ENCODE measurements at places on chromosomes 3 and 15.

DNA sequence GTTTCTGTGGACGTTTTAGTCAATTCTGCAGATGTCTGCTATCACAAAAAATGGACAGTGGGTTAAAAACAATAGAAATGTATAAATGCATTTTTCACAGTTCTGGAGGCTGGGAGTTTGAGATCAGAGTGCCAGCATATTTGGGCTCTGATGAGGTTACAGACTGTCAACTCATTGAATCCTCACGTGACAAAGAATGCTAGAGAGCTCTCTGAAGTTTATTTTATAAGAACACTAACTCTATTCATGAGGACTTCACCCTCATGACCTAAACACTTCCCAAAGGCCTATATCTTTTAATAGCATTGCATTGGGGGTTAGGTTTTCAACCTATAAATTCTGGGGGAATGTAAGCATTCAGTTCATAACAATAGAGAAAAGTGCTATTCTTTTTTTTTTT lies 182.6 kb upstream of the SLITRK3 start:
- DNase-seq = no peak

DNA sequence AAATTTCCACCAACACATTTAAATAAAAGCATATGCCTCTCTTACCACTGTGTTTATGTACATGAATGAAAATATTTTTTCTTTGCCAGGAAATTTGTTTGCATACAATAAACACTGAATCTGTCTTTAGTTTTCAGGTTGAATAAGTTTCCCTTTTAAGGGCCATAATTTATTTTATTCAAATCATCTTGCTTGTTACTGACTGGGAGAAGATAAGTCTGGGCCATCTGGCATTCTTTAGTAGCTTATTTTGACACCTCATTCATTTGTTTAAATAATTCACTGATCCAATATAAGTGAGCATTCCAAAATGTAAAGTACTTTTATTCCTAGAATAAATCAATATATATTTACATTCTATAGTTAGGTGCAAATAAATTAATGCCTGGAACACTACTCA lies 1001.3 kb downstream of the PLOD2 start:
- DNase-seq = peak; percentile 84

DNA sequence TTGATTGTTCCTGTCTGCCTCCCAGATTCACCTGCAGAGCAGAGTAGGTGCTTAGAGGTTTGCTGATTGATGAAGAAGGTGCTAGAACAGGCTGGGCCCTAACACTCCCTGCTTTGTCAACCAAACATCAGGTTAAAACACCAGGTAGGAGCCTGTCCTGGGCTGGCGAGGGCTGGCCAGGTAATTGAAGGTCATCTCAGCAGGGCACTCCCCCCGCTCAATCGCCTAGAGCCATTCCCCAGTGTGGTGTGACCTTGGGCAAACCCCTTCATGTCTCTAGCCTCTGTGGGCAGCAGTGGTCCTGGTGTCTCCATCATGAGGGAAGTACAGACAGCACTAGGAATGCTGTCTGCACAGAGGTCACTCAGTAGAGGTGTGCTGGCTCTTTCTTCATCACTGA lies 88.3 kb downstream of the KLF15 start:
- no peak for DNase-seq

- DNase-seq = no peak
These were observed 93.0 kb downstream of the RARB start for GRCh38 chr3:25520926-25521559.

DNA sequence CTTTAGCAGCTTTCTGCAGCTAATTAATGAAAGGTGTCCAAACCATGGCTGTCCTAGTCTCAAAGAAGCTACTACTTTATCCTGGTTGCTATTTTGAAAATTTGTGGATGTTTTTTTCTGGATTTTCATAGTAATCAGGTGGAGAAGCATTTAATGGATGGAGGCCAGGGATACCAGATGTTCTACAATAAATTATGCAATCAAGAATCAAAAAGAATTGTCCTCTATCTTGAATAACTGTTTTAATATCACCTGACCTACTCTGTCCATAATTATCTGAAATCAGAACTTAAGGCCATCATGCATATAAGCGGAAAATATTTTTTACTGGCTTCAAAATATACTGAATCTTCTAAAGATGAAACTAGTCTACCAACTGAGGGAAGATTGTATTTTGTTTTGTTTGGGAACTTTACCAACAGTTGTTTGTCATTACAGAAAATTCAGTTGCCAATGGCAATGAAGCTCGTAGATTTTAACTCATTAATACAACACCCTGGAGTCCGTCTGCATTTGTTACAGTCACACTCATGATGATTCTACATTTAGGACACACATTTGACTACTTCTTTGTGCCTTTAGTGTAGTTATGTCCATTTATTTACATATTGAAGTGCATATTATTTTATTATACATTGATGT lies 762.3 kb upstream of the GRM7 start:
- no peak for DNase-seq

- peak; percentile 55 for DNase-seq
These were observed 969.6 kb upstream of the ALCAM start for GRCh38 chr3:104396974-104397669.

DNA sequence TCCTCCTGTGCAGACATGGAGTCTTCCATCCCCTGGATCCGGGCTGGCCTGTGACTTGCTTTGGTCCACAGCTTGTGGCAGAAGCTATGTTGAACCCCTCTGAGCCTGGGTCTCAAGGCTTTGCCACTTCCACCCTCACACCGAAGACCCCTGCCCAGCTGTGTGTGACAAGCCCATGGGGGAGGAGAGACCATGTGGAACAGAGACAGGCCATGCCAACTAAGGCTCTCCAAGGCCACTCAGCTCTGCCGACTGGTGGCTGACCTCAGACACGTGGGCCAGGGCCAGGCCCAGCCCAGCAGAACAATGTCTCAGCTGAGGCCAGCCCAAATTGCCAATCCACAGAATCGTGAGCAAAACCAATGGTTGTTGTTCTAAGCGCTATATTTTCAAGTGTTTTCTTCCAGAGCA lies 16.4 kb upstream of the CFAP100 start:
- DNase-seq = no peak

- no peak for DNase-seq
These were observed 56.3 kb upstream of the PCSK6 start for GRCh38 chr15:101545548-101546505.

DNA sequence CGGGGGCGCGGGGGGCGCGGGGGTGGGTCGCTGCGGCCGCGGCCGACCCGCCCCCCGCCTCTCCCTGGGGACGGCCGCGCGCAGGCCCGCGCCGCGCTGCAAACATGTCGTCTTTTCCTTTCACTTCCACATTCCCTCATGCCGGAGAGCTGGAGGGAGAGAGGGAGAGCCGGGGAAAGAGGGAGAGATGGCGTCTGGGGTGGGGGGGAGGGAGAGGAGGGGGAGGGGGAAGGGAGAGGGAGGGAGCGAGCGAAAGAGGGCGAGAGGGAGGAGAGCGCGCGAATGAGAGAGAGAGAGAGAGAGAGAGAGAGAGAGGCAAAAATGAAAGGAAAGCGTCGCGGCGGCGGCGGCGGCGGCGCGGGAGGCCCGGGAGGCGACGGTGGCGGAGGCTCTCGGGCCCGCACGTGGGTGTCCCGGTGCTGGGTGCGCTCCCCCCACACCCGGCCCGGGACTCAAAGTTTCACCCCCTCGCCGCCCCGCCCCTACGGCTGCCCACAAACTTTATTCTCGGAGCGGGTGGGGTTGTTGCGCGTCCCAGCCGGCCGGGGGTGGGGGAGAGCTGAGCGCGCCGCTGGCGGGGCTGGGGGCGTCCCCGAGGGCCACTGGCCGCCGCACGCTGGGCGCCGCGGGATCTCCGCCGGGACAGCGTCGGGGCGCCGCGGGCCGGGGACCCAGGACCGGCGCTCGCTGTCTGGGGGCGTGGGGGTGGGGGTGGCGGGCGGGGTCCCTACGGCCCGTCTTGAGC lies 731 bp downstream of the ZNF710 start:
- no peak for DNase-seq

DNA sequence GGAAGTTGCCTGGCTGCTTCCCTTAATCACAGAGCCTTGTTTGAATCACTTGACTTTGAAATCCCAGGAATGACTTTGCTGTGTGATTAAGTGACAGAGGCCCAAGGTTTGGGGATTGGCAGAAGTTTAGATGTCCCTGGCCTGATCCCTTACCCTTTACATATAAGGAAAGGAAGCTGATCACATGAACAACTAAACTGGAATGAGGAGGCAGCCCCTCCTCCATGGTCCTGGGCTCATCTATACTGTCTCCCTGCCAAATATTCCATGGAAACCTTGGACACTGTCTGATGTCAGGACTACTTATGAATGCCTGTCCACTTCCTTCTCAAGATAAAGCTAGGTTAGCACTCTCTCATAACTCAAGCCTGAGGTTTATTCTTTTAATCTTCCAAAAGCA lies 181.3 kb upstream of the CTDSPL start:
- no peak for DNase-seq

GRCh38 chr3:35187908-35188307 lies 451.4 kb upstream of the ARPP21 start:
- DNase-seq = no peak

DNA sequence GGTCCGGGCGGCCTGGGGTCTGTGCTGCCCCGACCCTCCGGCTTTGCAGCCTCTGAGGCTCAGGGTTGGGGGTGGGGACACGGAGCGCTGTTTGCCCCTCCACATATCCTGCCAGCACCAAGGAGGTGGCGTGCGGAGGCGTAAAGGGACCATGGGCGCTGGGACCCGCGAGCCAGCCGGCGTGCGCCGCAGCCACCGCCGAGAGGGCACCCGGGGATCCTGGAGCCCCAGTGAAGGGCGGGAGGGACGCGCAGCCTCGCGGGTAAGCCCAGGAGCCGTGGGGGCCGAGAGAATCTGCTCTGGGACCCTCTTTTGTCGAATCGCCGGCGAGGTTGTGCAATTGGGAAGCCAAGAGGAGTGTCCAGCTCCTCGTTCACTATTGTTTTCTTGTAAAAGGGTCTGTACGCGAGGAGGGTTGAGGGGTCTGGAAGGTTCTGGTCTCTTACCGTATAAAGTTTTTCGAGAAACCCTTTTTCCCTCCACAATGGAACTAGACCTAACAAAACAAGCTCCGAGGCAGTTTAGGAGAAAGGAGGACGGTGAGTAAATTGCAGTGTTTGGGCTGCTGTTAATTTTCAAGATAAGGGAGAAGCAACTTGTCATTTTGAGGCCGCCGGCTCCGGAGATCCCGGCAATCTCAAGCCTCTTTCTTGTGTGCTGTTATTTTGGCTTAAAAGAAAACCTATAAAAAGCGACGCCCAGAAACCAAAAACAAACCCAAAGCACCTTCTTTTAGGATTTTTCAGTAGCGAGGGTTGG lies 29.9 kb upstream of the ST3GAL6 start:
- DNase-seq = peak; percentile 5

DNA sequence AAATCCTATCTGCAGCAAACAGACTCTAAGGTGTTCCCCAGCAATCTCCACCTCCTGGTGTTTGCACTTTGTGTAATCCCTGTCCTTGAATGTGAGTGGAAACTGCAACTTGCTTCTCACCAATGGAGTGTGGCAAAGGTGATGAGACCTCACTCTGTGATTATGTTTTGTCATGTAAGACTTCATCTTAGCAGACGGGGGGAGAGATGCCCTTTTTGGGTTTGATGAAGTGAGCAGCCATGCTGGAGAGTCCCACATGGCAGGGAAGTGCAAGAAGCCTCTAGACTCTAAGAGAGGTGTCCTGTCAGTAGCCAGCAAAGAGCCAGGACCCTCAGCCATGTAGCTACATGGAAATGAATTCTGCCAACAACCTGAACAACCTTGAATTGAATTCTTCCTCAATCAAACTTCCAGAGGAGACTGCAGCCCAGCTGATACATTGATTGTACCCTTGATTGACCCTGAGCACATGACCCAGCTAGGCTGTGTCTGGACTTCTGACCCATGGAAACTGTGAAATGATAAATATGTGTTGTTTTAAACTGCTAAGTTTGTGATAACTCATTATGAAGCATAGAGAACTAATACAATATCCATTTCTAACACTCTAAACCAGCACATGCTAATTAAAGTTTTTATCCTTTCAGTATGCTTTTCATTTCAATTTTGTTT lies 71.4 kb upstream of the RASGRF1 start:
- no peak for DNase-seq

GRCh38 chr15:95875121-95875643 lies 455.3 kb upstream of the NR2F2 start:
- DNase-seq = no peak

DNA sequence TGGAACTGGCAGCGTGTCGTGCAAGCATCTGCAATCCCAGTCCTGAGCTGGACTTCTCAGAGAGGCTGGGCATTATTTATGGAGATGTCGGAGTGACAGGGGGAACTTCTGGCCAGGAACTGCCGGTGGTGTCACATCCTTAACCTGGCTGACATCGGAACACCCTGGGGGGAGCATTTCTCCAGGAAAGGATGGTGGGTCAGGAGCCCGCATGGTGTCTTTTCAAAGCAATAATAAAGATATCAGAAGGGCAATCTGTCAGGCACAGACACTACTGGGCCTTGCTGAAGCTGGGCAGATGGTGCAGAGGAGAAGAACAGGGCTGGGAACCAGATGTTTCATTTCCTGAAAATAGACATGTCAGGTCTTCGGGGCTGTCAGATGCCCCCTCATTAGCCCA lies 133.5 kb downstream of the WNT7A start:
- no peak for DNase-seq

DNA sequence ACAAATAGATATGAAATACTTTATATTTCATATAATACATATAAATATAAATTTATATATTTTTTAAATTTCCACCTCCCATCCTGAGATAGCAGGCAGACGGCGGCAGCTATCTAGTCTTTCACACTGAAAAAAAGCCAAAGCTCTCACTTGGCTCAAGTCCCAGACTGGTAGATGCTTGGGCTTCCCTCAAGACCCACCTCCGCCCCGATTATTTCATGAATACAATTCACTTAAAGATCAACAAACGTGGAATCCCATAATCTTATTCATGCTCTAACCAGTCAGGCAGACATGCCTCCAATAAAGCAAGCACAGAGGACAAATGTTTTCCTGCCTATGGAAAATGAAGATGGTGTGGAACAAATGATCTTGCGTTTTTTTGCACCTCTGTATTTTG lies 275.9 kb upstream of the NR2F2 start:
- DNase-seq = no peak

- DNase-seq = no peak
These were observed 38.1 kb upstream of the NECTIN3 start for GRCh38 chr3:111033470-111034050.

- DNase-seq = no peak
These were observed 67.6 kb upstream of the SH3GL3 start for GRCh38 chr15:83379579-83379959.

GRCh38 chr3:187920913-187921312 lies 175.6 kb upstream of the BCL6 start:
- DNase-seq = no peak

GRCh38 chr3:179961071-179961702 lies 75.5 kb downstream of the PEX5L start:
- peak; percentile 88 for DNase-seq

DNA sequence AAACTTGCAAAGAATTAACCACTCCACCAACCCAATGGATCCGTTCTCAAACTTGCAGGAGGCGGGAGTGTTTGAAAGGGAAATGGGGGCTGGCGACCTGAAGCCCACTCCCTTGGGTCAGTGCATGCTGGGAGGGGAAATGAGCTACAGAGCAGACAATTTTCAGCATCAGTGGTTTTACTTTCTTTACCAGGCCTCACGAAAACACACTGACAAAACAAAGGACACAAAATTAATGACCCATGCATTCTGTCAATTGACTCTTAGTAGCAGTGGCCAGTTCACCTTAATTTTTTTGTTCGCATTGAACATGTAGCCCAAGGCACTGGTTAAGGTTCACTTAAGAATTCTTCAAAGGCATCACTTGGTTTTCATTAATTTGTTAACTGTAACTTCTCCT lies 413.5 kb downstream of the MECOM start:
- no peak for DNase-seq

All from NCI-H526 (cell line).